ENCODE measurements at places on chromosomes 16 and 17.

- no peak for DNase-seq
Measured at GRCh38 chr17:10460062-10460461, 9.3 kb downstream of the MYH4 start.

DNA sequence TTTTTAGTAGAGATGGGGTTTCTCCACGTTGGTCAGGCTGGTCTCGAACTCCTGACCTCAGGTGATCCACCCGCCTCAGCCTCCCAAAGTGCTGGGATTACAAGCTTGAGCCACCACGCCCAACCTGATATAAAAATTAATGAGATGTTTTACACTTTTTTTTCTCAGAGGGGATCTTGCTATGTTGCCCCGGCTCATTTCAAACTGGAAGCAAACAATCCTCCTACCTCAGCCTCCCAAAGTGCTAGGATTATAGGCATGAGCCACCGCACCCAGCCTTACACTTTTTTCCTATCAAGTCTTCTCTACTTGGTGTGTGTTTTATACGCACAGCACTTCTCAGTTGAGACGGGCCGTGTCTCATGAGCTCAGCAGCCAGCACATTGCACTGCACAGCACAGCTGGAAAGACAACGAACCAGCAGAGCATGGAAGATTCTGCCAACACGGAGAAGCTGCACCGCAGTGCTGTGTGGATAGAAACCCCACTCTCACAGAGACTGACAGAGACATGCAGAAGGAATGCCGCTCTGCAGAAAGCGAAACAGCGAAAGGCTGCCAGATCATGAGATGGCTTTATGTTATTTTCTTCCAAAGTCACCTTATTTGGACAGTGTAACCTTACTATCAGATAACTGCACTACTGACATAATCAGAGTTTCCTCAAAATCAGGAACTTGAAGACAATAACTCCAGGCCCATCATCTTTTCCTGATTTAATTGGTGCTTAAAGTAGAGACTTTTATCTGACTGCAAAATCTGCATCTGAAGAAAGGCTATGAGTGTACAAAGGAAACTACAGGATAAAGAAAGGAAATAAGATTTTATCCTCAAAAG is 6.5 kb upstream of the QRICH2 start:
- no peak for DNase-seq

- no peak for DNase-seq
Measured at GRCh38 chr17:47262586-47262985, 9.0 kb downstream of the ITGB3 start.

GRCh38 chr17:75078284-75079022 is 9.3 kb upstream of the SLC16A5 start:
- no peak for DNase-seq

DNA sequence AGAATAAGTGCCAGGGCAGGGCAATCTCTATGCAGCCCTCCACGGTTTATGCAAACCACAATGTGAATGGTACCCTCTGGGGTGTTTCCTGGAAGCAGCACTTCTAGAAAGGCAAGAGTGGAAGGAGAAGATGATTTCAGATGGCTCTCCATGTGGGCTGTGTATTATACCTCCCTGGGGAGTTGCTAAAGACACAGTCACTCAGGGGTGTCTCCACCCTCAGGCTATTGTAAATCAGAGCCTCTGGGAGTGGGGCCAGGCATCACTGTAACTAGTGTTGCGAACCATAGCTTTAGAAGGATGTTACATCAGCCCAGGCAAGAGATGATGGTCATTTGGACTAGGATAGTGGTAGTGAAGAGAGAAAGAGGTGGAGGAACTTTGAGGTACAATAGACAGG is 83.3 kb upstream of the ZKSCAN2 start:
- no peak for DNase-seq

GRCh38 chr16:10824111-10824893 is 5.7 kb upstream of the TVP23A start:
- no peak for DNase-seq
